Thoracic aorta endothelial cell (primary cell): ENCODE measurements at places on chromosomes 2 and 18. TPM values are rescaled to one million over a fixed set of nuclear protein-coding genes. Genes with fewer than 3 reads are reported as not detected.

Gene SCG2
- not detected in 2 replicates for total RNA-seq

Gene SPEG
- total RNA-seq: 0.43 and 0.80 TPM in 2 replicates

Gene AAK1
- 148 and 174 TPM in 2 replicates for total RNA-seq

Gene SCYGR4
- total RNA-seq: not detected in 2 replicates

Gene TYW5
- 12.4 and 13.6 TPM in 2 replicates for total RNA-seq

Gene HOXD8
- 9.3 TPM in 1 of 2 replicates, not detected in the other for total RNA-seq

Gene FSHR
- not detected in 2 replicates for total RNA-seq

Gene EIF4E2
- total RNA-seq: 114 and 120 TPM in 2 replicates

Gene ELOA2
- total RNA-seq: not detected in 2 replicates

Gene PARD3B
- 18.4 and 19.0 TPM in 2 replicates for total RNA-seq

Gene TFCP2L1
- not detected in 2 replicates for total RNA-seq

Gene SP100
- 176 and 216 TPM in 2 replicates for total RNA-seq

Gene KLHL30
- total RNA-seq: not detected in 2 replicates

Gene KIF5C
- total RNA-seq: under 0.01 and 0.14 TPM in 2 replicates

Gene LRRC30
- total RNA-seq: not detected in 2 replicates

Gene EFEMP1
- total RNA-seq: 2,071 and 2,356 TPM in 2 replicates

Gene CRACDL
- total RNA-seq: 4.1 and 12.2 TPM in 2 replicates

Gene RNF152
- total RNA-seq: 35.0 and 43.4 TPM in 2 replicates

Gene SCYGR5
- not detected in 2 replicates for total RNA-seq

Gene C2orf66
- 0.22 and 0.40 TPM in 2 replicates for total RNA-seq

Gene SLC4A1AP
- total RNA-seq: 41.9 and 42.4 TPM in 2 replicates
